Osteoblast (primary cell): ENCODE measurements at places on chromosomes 16 and 17. TPM values are rescaled to one million over a fixed set of nuclear protein-coding genes. Genes with fewer than 3 reads are reported as not detected.

The GNGT2 gene
- not detected in 2 replicates for total RNA-seq

DNA sequence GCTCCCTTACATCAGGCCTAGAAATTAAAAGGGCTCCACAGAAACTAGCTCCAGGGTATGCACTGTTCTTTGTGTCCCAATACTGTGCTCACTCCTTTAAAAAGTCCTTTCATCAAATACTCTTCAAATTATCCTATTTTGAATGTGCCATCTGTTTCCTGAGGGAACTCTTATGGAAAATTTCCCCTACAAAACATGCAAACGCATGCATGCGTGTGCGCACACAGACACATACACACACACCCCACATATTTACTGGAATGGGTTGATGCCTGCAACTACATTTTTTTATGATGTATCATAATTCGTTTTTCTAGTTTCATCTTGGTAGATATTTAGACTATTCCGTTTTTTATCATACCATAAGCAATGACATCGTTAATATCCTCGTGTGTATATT is 351.2 kb upstream of the KIF2B start:
- H3K36me3 ChIP-seq: no peaks in the 10 kb centered on the region
- H3K4me1 ChIP-seq: no peaks in the 10 kb centered on the region
- H3K4me3 ChIP-seq: no peak overlapping the region
- DNase-seq: no peak
- no peaks in the 10 kb centered on the region for H3K27me3 ChIP-seq

DNA sequence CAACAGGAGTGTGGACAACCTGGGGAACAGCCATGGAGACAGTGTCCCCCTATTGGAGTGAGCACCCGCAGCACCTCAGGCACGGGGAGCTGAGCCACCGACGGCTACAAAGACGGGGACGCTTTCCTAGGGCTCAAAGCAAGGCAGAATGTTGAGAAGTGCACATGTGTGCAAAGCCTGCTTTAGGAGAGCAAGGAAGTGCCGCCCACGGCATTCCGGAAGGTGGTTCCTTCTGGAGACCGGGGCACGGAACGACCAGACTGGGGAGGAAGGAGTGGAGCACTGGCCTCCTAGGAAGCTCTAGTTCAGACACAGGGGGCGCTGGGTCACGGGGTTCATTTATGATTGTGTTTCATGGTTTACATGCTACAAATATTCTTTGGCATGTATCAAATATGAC is 52.2 kb downstream of the TBC1D16 start:
- no peak overlapping the region for H3K27ac ChIP-seq
- DNase-seq: no peak
- no peaks in the 10 kb centered on the region for H3K36me3 ChIP-seq
- peaks cover 24% of the 10 kb centered on the region for H3K4me1 ChIP-seq
- H3K27me3 ChIP-seq: no peaks in the 10 kb centered on the region
- H3K4me3 ChIP-seq: no peak overlapping the region

DNA sequence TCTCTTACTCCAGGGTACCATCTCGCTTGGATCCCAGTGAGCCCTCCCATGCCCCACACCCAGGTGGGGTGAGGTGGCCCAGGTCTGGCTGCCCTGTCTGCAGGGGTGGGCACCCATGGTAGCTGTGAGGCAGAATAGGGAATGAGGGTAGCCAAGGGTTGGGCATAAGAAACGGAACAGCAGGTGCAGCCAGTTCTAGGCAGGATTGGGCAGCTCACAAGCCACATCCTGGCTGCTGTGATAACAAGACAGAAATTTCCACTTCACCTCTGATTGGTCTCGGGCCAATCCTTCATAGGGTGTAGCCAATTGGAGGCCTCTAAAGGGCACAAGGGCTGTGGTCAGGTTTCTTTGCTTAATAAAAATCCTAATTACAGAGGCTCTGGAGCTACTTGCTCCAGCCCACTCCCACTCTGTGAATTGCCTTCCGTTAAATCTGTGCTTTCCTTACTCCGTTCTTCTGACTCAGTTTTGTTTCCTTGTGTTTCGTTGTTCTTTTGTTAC is 1.5 kb upstream of the ARHGDIG start:
- no peaks in the 10 kb centered on the region for H3K4me1 ChIP-seq
- no peak overlapping the region for H3K4me3 ChIP-seq
- no peak overlapping the region for H3K27ac ChIP-seq
- H3K27me3 ChIP-seq: peaks cover 35% of the 10 kb centered on the region

- peaks cover 5% of the 10 kb centered on the region for H3K27me3 ChIP-seq
- H3K36me3 ChIP-seq: no peaks in the 10 kb centered on the region
- H3K4me3 ChIP-seq: no peak overlapping the region
These were observed 12.4 kb downstream of the ZNF232 start for GRCh38 chr17:5099271-5099670.

The PROCA1 gene
- total RNA-seq: 0.36 and 0.88 TPM in 2 replicates

DNA sequence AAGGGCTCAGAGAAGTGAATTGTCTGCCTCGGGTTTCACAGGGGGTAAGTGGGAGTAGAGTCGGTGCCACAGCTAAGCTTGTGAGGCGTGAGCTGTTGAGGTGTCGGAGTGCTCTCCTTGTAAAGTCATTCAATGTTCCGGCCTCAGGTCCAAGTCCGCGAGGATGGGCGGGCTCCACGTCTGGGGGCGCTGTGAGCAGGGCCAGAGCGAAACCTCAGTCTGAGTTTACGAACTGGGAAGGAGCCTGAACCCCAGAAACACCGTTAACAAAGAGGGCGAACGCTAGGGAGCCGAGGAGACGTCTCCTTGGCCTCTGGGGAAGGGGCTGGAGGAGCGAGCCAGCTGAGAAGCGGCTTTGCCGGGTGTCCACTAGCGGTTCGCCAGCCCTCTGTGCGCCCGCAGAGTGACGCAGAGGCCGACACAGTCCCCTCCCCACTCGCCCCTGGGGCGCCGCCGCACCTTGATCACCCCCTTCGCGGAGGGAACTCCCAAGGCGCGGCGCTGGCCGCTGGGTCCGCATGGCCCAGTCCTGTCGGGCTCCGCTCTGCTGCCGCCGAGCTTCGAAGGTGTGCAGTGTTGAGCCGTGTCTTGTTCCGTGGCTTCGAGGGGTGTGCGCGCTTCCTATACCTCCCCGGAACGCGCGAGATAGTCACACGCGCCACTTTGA is 4.9 kb downstream of the IRX3 start:
- no peak overlapping the region for H3K27ac ChIP-seq
- peaks cover 21% of the 10 kb centered on the region for H3K4me1 ChIP-seq
- no peak for DNase-seq

DNA sequence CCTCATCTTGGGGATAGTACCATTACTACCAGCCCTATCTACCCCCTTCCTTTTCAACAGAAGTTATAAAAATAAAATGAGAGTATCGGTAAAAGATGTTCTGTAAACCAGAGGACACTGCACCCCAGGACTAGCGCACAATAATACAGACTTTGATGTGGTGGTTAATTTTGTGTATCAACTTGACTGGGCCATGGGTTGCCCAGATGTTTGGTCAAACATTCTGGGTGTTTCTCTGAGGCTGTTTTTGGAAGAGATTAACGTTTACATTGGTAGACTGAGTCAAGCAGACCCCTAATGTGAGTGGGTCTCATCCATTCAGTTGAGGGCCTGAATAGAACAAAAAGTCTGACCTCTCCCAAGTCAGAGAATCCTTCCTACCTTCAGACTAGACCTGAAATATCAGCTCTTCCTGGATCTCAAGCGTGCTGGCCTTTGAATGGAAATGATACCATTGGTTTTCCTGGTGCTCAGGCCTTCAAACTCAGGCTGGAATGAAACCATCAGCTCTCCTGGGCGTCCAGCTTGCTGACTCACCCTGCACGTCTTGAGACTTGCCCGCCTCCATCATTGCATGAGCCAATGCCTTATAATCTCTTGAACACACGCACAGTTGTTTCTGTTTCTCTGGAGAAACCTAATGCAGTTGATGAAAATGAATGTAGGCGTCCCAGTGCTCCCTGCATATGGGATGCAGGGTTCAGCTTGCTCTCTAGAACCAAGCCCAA is 10.1 kb downstream of the MRM1 start:
- H3K27ac ChIP-seq: peak overlapping the region; percentile 71
- peak; percentile 83 for DNase-seq
- no peak overlapping the region for H3K4me3 ChIP-seq
- H3K36me3 ChIP-seq: no peaks in the 10 kb centered on the region
- H3K27me3 ChIP-seq: peaks cover 4% of the 10 kb centered on the region

DNA sequence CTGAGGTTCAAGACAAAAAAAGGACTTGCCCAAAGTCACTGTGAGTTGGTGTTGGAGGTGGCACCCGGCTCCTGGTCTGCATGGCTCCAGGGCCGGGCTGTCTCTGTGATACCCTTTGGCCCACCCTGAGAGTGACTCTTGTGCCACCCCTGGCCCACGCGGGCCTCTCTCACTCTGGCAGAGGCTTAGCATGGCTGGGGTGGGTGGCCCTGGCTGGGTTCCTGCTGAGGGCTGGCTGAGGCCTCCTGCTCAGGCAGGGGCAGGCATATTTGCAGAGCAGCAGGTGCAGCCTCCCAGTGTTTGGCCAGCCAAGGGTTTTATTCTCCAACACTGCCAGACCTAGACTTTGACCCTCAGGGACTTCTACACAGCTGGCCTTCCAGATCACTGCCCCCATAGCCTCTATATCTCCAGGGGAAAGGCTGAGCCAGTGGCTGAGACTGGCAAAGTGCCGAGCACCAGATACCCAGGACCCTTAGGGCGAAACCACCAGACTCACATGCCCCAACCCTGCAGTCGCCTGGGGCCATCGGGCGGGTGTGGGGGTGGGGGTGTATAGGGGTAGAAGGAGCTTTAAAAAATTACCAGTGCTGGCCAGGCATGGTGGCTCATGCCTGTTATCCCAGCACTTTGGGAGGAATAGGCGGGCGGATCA is 21.5 kb upstream of the ADGRG1 start:
- H3K4me3 ChIP-seq: no peak overlapping the region
- H3K27me3 ChIP-seq: peaks cover 22% of the 10 kb centered on the region
- DNase-seq: peak; percentile 37
- H3K4me1 ChIP-seq: peaks cover 19% of the 10 kb centered on the region
- H3K27ac ChIP-seq: no peak overlapping the region

DNA sequence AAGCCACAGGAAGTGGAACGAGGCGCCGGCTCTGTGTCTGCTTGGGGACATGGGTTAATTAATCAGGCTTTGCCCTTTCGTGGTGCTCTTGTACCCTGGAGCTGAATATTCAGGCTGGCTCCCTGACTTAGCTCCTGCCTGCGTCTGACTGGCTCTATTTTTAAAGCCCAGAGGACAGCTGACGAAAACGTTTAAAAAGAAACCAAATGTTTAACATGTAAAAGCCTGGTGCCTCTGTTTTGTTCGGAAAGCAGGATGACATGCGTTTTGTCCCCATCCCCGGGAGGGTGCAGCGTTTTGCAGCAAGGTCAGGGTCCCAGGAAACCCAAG is 61.1 kb downstream of the NT5M start:
- H3K4me3 ChIP-seq: peak overlapping the region; percentile 29
- no peaks in the 10 kb centered on the region for H3K36me3 ChIP-seq
- H3K27ac ChIP-seq: no peak overlapping the region
- no peaks in the 10 kb centered on the region for H3K27me3 ChIP-seq

The SYCE1L gene
- not detected in 2 replicates for total RNA-seq

The TMEM92 gene
- under 0.01 and 0.36 TPM in 2 replicates for total RNA-seq

DNA sequence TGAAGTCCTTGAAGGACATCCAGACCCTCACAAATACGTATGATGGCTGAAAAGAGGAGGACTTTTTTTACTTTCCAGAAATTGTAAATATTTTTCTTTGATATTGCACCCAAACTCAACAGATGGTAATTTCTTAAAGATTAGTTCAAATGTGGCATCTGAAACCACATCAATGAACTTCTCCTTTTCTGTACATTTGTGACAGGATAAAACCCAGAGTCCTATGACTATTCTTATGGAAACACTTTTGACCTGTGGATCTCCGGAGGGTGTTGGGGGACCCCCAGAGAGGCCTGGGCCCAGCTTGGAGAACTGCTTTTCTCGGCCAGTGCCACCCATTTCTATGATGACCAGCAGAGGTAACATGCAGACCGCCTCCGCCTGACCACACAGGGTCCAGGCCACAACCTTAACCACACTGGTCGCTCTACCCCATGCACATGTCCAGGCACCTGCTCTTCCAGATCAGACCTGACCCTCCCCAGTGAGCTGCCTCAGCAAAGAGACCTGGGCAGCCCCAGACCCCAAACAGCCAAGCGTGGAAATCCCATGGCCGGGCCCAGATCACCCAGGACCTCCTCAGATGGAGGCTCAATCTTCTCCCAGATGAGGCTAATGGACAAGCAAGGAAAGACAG is 22.7 kb downstream of the RPH3AL start:
- no peaks in the 10 kb centered on the region for H3K36me3 ChIP-seq
- H3K27me3 ChIP-seq: peaks cover 3% of the 10 kb centered on the region
- H3K4me3 ChIP-seq: no peak overlapping the region

GRCh38 chr16:87701078-87701460 is 64.7 kb downstream of the KLHDC4 start:
- H3K27me3 ChIP-seq: no peaks in the 10 kb centered on the region
- H3K4me3 ChIP-seq: no peak overlapping the region
- no peaks in the 10 kb centered on the region for H3K4me1 ChIP-seq
- DNase-seq: peak; percentile 81

GRCh38 chr16:55944377-55944802 is 69.2 kb upstream of the CES5A start:
- no peak for DNase-seq
- H3K36me3 ChIP-seq: no peaks in the 10 kb centered on the region
- no peaks in the 10 kb centered on the region for H3K27me3 ChIP-seq
- H3K4me1 ChIP-seq: no peaks in the 10 kb centered on the region
- no peak overlapping the region for H3K27ac ChIP-seq

DNA sequence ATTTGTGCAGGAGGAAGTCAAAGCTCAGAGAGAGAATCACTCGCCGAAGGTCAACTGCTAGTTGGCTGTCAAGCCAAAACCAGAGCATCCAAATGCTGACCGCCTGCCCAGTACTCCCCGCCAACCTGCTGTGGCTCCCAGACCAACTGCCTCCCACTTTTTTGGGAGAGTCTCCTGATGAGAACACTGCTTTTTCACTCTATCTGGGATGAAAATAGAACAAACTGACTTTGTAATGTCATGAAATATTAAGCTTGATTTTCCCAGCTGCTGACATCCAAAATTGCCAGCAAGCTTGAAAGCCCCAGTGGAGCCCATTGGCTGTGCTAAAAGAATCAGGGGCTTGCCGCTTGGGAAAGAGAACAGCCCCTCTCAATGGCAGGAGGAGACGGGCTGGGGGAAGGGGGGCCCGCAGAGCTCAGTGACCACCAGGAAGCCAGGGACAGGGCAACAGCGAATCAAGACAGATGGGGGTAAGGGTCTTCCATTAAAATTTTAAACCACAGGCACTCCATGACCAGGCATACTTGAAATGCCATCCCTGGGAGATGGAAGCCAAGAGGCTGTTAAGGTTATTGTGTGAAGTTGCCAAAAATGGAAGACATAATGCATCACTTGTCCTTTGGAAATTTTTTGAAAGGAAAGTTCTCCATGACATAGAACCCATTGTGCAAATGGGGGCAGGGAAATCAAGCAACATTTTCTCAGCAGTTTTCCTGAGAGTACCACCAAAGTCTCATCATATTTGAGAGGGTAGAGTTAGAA is 125.7 kb upstream of the CDH5 start:
- no peak overlapping the region for H3K4me3 ChIP-seq
- no peaks in the 10 kb centered on the region for H3K36me3 ChIP-seq
- H3K27ac ChIP-seq: no peak overlapping the region
- H3K4me1 ChIP-seq: no peaks in the 10 kb centered on the region
- peaks cover 3% of the 10 kb centered on the region for H3K27me3 ChIP-seq

The ITGB4 gene
- total RNA-seq: 0.29 and 0.36 TPM in 2 replicates
